ENCODE measurements at places on chromosomes 6 and 20.

- no peak for DNase-seq
Measured at GRCh38 chr20:43003318-43003944, 186.3 kb downstream of the PTPRT start.

GRCh38 chr6:63636518-63637021 is 968 bp downstream of the PHF3 start:
- peak; percentile 22 for DNase-seq

DNA sequence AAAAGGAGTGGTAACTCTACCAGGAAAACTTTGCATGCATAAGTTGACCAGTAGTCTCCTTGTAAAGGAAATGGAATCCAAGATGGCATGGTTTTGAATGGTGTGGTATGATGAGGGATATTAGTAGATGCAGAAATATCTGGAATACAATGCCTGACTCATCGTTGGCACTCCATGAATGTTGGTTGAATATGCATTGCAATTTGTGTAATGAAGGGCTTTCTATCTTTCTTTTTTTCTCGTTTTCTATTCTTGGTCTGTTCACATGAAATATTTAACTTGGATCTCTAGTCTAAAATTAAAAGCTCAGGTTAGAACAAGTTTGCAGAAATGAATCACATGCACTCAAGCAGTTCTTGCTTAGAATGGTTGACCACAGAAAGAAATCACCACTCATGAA is 277.3 kb upstream of the PRND start:
- no peak for DNase-seq

- no peak for DNase-seq
Measured at GRCh38 chr20:12914804-12915203, 94.0 kb upstream of the SPTLC3 start.

- no peak for DNase-seq
Measured at GRCh38 chr6:114144887-114145851, 174.2 kb upstream of the HDAC2 start.

DNA sequence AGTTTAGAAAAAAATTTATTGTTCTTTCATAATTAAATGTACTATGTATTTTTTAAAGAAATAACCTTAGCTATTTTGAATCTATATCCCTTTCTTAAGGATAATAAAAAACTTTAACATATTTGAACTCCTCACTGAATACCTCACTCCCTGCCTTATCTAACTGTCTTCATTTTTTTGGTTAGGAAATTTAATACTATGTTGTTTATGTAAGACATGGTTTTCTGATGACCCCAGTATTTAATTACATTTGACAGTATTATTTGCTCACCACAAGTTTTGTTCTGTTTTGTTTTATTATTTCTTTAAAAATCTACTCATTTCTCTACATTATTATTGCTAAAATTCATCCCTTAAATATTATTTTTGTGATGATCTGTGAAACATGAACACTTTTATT is 394.4 kb upstream of the ADGRB3 start:
- DNase-seq = no peak

GRCh38 chr6:100680163-100680562 is 201.0 kb downstream of the ASCC3 start:
- DNase-seq = no peak

DNA sequence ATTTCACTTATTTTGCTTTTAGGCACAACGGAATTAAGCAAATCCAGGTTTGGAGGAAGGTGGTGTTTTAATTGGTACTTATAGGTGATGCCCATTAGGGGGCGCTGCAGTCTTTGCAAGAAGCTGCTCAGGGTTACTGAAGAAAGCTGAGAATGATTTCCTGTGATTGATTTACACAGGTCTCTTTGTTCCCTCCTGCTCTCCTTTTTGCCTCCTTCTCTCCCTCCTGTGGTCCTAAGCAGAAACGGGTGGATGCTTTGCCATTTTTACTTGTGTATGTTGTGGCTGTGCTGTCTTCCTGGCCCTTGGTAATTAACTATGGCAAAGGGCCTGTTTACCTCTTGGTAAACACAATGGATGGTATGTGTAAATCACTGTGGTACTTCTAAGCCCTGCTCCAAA is 97.8 kb downstream of the ANKS1A start:
- peak; percentile 89 for DNase-seq

- no peak for DNase-seq
Measured at GRCh38 chr6:148251891-148252290, 90.7 kb upstream of the SASH1 start.

All from AML-193 (cell line).